ENCODE measurements at places on chromosomes 1 and 21.

- no peak for DNase-seq
Observed at GRCh38 chr1:173240609-173241008, 33.5 kb upstream of the TNFSF4 start.

GRCh38 chr1:219293410-219293809 is 119.7 kb downstream of the LYPLAL1 start:
- no peak for DNase-seq

- peak; percentile 62 for DNase-seq
Observed at GRCh38 chr1:3727042-3727824, 25.0 kb upstream of the CCDC27 start.

DNA sequence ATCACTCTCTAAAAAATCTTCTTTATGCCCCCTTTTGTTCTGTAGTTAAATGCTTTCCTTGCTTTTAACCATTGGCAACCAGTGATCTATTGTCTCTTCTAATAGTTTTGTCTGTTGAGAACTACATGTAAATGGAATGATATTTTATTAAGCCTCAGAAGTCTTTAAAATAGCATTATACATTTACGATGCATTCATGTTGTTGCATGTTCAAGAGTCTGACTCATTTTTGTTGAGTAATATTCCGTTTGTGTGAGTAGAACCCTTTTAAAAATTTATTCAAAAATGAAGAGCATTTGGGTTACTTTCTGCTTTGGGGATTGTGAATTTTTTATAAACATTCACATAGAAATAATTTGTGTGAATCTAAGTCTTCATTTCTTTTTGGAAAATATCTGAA is 1352.9 kb downstream of the NCAM2 start:
- no peak for DNase-seq

DNA sequence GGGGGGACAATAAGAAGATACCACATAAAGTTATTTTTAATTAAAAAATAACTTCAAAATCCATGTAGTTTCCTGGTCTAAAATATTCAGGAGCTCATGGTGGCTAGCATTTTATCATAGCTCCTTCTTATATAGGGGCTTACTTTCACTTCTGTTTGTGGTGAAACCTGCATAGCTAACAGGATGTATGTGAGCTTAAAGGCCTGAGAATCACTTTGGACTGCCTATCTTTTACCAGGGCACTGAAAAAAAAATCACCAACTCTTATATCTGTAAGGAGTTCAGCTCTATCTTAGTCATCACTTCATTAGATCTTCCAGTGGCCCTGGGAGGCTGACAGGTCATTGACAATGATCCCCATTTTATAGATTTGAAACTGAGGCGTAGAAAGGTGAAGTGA is 21.3 kb downstream of the UROD start:
- no peak for DNase-seq

All from endothelial cell (in vitro differentiated cells).